ENCODE measurements at places on chromosomes 3 and 15. TPM values are rescaled to one million over a fixed set of nuclear protein-coding genes. Genes with fewer than 3 reads are reported as not detected.

PLXND1 gene
- total RNA-seq: 83.0 TPM

SEMA3G gene
- total RNA-seq: not detected

SEC62 gene
- 39.4 TPM for total RNA-seq

- DNase-seq: peak; percentile 3
Observed at GRCh38 chr15:63554337-63554927, 42.8 kb upstream of the FBXL22 start.

DNA sequence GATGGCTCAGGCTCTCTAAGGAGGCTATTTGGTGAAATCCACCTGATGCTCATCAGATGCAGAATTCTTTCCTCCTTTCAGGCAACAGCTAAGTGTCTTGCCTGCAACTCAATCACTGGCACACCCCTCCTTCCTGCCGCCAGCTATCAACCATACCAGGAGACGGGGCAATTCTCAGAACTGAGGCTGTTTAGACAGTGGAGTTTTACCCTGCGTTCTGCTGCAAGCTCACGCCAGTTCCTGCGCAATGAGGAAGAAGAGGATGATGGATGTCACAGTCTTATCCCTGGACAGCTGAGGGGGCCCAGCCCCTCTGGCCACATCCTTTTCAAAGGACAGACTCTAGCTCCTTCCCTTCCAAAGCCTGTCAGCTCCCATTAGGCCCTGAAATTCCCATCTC, 7.0 kb upstream of the MANF start:
- DNase-seq: no peak

DNA sequence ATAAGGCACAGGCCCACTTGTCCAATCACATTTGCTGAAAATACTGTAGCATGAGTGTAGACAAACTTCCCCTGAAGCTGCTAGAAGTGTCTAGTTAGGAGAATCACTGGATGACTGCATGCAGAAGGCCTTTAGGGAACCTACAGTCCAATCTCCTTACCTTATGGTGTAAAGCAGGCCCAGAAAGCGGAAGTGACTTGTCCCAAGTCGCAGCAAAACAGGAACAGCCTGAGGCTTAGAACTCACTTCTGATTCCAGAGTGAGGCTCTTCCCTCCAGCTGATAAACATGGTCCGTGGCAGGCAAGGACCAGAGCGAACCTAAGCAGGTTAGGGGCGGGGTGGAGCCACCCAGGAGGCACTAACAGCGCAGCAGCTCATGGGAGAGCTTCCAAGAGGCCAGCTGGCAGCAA, 2.5 kb downstream of the GRAMD2A start:
- no peak for DNase-seq

DNA sequence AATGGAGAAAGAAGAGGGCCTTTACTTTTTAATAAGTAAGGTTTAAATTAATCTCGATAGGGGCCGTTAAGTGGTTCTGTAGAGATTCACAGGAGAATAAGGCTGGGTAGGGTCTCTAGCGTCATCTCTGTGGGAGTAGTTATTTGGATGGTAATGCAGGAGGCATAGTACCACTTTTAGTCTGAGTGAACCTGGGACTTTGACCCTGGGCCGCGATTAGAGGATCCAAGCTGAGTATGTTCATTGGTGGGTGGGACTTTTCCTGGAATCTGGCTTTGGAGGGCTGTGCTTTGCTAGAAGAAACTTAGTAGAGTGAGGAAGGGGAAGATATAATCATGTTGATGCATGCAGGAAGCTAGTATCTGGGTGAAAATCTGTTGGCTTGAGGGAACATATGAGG, 4.0 kb downstream of the LPP start:
- no peak for DNase-seq

GRCh38 chr3:172673210-172673679, 37.6 kb downstream of the NCEH1 start:
- peak; percentile 78 for DNase-seq
